Substantia nigra (tissue), 51 donors: ENCODE measurements at places on chromosomes 11 and 22.
A peak's percentile ranks its signal among the peaks of the same experiment; 100 is the strongest.

DNA sequence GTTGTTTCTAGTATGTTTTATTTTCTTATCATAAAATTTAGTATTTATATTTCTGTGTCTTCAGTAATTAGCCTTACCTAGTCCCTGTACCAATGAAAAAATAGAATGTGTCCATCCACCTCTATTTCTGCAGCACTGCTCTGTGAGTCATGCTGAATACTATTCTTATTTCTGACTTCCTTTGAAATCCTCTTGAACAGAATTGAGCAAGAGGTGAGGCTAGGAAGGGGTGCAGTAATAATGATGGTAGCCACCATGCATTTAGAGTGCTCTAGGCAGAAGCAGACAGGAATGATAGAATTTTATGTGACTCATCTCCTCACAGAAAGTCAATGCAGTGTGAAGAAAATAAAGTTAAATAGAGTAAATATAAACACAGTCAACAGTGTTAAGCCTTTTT lies 60.0 kb downstream of the OR10A6 start:
- DNase-seq = no peak

- DNase-seq = no peak
Measured at GRCh38 chr11:77092382-77092781, 10.3 kb upstream of the OMP start.

- no peak for DNase-seq
Measured at GRCh38 chr11:127939000-127939399, 648.4 kb downstream of the ETS1 start.

DNA sequence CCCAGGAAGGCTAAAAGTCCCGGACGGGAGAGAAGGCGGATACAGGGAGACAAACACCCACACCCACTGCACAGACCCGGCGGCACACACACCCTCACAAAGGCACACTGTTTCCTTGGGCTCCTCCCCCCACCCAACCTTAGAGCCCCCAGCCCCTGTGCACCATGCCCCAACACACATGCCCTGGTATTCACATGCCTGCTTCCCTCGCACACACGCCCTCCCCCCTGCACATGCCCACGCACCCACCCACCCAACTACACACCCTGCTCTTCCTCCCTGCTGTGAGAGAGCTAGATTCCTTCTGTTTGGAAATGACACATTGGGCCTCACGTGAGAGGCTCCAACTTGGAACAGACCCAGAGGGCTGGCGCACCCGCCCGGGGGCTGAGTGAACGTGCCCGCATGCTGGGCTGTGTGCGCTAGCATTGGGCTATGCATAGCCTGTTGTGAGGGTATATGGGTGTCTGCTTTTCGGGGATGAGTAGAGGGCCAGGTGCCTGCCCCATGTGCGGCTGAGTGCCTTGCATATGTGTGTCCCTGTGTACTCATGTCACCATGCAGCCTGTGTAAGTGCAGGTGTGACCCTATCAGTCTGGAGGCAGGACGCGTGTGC lies 518 bp upstream of the CHRM1 start:
- no peak for DNase-seq

- DNase-seq = no peak
Measured at GRCh38 chr11:78248903-78249302, 60.2 kb downstream of the USP35 start.

DNA sequence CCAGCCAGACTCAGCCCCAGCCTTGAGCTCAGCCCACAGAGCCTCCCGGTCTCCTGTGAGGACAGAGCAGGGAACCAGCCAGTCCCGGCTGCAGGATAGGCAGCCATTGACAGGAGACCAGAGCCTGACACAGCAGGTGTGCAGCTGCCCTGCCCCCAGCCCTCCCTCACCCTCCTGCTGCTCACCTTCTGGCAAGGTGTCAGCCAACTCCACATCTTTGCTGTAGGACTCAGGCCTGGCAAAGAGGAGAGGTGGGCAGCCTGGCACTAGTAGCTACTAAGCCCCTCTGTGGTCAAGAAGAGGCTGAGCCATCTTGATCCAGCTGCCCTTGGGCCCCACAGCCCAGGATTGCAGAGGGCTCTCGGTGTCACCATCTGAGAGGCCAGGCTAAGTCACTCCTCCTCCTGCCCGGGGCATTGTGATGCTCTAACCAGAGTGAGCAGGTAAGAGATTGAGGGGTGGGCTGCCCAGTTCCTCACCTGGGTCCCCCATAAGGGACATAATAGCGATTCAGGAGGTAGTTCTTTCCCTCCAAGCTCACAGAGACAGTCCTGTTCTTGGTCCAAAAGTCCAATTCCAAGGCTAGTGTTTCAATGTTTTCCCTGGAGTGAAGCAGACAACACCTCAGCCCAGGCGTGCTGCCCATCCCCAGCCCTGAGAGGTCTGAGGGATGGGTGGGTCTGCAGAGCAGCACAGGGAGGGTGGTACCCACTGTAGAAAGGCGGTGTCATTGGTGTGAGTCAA lies 18.6 kb downstream of the TREH start:
- no peak for DNase-seq

DNA sequence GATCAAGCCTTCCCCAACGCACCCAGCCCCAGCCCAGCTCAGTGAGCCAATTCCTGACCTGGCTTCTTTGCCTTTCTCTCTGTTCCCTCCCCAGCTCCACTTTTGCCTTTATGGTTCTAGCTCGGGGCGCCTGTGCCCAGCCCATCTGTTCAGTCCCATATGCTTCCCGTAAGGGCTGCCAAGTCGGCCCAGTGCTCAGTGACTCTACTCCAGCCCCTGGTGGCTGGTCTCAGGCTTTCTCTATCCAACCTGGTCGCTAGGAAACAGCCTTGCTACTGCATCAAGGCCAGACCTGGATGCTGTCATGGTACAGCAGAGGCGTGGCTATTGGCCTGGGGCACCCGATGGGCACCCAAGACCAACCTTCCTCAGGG lies 178.0 kb downstream of the DSCAML1 start:
- DNase-seq = no peak

GRCh38 chr11:129815596-129816461 lies at the start of gene TMEM45B:
TSS of gene TMEM45B (plus strand) at chr11:129815848. CDS start at chr11:129852483, 36,635 bp downstream.
- DNase-seq = no peak

GRCh38 chr22:24947881-24948280 lies 1.4 kb upstream of the LHFPL7 start:
- no peak for DNase-seq

GRCh38 chr11:64809781-64810241 lies 540 bp downstream of the MEN1 start:
- DNase-seq = no peak

DNA sequence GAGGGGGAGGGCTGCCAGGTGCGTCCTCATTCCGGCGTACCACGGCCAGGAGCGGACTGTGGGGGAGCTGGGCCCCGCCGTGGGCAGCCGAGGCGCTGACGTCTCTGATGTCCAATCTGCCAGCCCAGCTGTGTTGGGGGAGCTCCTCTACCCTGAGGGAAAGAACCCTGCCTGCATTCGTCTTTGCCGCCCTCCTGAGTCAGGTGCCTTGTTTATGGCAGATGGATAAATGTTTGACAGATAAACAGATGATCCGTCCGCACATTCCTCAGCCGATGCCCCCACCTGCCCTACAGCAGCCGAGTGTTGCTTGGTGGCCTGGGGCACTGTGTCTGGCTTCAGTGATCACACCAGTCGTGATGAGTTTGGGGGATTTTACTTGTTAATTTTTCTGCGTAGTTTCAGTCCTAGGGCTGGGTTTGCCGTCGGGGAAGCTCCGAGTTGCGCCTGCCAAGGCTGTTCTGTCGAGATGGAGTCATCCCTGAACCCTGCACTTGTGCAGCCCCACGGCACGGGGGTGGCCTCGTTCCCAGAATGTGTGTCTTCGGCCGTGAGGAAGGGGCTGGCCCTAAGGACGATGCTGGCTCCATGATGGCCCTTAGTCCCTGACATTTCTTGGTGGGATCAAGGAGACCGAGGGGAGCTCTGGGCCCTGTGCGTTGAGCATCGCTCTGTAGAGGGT lies 1083.9 kb downstream of the BRD1 start:
- no peak for DNase-seq

DNA sequence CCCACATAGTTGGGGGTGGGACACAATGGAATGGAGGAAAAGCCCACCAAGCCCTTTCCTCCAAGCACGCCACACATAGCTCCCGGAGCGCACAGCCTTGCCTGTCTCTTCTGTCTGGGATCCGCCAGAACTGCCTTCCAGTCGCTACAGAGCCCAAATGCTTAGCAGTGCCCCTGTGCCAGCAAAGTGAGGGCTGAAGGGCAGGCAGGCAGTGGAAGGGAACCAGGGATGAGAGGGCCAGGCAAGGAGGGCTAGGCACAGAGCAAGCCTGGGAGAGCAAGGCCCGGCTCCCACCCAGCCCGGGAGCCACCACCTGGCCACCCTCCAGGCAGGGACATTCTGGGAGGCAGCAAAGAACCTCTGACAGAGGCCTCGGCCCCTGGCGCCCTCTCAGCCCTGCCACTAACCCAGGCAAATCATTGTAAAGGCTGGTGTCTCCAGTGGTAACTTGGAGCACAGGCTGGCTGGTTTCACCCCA lies 32.5 kb downstream of the PPP2R1B start:
- DNase-seq = peak; percentile 41

GRCh38 chr11:122853971-122854446 lies 15.7 kb downstream of the CRTAM start:
- no peak for DNase-seq

DNA sequence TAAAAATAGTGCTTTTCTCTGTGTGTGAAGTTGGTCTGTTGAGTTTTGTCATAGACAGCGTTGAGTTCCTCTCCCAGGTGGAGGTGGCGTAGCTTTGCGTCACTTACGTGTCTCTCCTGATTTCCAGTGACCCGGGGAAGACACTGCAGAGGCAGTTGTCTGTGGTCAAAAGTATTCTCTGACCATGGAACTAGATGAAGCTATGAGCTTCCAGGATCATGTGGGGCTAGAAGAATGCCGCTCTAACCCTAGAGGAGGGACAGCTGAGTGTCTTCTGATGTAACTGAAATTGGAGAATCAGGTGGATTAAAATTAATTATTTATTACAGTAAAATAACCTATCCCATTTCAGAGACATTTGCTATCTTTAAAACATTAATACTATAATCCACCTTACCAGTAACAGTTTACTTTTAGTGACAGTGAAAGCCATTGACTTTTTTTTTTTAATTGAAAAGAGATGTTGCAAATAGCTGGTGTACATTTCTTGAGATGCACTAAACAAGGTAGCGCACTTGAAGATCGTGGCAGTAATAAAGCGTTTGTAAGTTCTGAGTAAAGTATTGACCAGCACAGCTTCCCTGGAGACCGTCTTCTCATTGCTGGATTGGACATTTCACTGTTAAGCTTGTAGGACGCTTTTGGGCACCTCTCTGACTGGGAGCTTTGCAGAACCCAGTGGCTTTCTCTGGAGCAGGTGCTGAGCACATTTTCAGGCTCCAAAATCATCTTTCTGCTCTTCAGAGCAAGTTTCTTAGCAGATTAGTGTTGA lies 9.7 kb downstream of the CAT start:
- no peak for DNase-seq

DNA sequence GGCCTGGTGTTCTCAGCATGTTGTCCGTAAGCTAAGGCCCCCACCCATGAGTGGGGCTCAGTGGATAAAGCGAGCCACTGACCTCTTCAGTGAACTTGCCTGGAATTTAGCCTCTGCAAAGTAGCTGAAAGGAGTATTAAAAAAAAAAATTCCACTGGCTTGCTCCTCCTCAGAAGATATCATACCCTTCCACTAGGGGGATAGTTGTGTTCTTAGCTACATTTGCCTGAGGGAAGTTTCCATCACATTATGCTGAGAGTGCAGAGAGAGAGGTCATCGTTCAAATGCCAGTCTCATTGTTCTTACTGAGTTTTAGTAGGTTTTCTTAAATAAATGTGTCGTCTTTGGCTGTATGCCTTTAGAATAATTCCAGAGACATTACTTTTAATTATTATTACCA lies 879.7 kb downstream of the JRKL start:
- no peak for DNase-seq

GRCh38 chr11:133553885-133554740 lies 21.8 kb upstream of the OPCML start:
- no peak for DNase-seq

- no peak for DNase-seq
Measured at GRCh38 chr11:125423247-125423849, 72.7 kb downstream of the FEZ1 start.

GRCh38 chr11:1448882-1449281 lies 37.7 kb downstream of the MOB2 start:
- DNase-seq = no peak

DNA sequence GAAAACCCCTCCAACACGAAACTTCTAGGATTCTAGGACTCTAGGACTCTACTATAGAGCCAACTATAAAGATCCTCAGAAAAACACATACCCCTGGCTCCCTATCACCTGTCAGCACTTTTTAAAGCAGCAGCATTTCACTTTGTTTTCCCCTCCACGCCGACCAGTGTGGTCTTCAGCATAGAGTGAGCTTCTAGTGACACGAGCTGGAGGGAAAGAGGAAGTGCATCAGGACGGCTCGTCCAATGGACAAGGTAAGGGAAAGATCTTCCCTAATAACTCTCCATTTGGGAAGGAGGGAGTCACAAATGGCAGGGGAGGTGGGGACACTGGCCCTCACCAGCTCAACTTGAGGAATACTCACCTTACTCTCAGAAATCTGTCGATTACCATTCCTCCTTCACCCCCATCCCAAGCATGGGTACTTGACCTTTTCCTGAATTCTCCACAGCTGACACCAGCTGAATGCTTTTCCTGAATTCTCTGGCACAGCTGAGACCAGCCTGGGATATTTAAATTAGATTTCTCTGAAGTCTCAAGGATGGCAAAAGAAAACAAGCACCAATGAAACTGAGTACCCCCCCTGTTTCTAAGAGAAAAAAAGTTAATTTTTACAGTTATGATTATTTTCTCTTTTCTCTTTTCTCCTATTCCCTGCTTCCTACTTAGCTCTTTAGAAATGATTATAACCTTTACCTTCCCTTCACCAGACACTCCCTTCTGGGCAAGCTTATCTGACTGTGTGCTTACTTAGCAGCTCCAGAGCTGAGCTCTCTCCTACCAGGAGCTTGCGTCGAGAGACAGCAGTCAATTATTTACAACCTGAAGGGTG lies 33.3 kb upstream of the NNMT start:
- no peak for DNase-seq

- DNase-seq = no peak
Measured at GRCh38 chr22:38750104-38750503, 5.7 kb downstream of the SUN2 start.

GRCh38 chr11:48051217-48051830 lies 71.0 kb downstream of the PTPRJ start:
- DNase-seq = no peak

DNA sequence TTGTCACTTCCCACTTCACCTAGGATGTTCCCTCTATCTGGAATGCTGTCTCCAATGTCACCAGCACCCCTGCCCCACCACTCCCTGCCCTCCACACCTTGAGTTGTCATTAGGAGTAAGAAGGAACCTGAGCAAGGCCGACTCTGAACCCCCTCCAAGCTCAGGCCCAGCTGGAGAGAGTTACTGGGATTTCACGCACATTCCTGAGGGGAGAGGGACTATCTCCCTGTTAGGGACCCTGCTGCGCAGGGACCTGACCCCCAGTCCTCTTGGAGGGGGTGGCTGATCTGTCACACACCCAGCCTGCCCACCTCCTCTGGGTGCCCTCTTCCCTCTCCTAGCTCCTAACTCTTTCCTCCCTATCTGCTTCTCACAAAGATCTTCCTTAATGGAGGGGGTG lies 81.7 kb downstream of the NECTIN1 start:
- DNase-seq = no peak
